ENCODE measurements at places on chromosomes 2 and 18.

DNA sequence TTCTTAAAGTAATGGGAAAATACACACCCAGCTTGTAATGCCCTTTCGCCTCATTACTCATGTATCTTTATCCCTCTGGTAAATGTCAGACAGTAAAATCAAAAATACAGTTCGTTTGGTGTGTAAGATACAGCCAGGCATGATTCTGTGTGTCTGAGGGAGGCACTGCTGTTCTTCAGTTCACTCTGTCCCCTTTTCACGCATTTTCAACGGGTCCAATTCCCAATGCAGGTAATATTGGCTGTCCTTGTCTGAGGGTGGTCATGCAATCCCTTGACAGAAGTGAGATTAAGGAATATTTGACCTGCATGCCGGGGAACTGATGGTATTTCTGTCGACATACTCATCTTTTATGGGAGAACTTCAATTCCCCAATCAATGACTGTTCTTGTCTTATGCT is 587.2 kb upstream of the NXPH2 start:
- DNase-seq, result no peak

DNA sequence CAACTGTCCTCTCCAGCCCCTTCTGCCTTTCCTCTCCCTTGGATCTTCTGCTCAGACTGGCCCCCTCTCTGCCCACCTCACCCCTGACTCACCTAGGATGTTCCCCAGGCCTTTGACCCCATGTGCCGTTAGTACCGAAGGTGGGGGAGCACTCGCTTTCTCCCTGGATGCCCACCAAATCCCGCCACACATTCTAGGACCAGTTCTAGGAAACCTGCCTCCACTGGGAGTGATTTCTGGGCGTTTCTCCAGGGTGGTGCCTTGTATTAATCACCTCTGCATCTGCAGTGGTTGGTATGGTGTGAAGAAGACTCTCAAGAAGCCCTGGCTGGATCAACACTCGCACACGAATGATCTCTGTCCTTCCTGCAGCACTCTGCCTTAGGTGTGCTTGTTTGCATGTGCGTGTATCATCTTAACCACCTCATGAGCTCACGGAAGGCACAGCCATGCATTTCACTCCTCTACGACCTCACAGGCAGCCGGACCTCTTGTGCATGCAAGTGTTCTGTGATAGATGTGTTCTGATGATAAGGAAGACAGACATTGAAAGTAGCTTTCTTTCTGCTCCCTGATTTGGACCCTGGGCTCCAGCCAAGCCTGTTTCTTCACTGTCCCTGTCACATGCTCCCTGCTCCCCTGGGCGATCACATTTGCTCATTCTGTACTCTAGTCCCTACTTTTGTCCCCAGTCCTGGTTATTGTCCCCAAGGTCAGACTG is 69.4 kb downstream of the LIPG start:
- DNase-seq, result no peak

GRCh38 chr2:159160412-159160811 is 126.1 kb downstream of the WDSUB1 start:
- DNase-seq, result no peak

DNA sequence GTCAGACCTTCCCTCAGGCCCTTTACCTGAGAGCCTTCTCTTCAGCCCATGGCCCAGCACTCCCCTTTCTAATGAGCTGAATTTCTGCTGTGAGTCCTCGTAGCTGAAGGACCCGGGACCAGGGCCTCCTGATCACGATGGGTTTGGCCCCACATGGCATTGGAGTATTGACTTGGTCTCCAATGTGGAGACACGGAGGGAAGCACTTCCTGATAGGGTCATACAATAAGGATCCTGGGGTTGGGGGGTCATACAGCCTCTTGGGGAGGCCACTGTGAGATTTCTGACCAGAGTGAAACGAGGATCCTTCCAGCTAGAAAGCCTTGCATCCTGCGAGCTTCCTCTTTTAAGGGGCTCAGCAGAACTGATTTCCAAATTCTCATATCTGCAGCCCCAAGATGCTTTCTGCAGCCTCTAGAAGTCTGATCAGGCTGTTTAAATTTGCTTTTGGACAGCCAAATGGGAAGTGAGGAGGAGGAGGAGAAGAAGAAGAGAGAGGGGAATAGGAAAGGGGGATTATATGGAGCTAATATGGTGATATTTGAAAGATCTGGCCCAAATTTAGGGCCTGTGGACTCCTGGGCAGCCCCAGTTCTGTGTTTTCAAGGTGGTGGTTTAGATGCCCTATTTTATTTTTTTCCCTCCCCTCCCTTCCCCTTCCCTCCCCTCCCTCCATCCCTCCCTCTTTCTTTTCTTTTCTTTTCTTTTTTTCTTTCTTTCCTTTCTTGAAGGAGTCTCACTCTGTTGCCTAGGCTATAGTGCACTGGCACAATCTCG is 38.9 kb downstream of the RHOB start:
- no peak for DNase-seq

DNA sequence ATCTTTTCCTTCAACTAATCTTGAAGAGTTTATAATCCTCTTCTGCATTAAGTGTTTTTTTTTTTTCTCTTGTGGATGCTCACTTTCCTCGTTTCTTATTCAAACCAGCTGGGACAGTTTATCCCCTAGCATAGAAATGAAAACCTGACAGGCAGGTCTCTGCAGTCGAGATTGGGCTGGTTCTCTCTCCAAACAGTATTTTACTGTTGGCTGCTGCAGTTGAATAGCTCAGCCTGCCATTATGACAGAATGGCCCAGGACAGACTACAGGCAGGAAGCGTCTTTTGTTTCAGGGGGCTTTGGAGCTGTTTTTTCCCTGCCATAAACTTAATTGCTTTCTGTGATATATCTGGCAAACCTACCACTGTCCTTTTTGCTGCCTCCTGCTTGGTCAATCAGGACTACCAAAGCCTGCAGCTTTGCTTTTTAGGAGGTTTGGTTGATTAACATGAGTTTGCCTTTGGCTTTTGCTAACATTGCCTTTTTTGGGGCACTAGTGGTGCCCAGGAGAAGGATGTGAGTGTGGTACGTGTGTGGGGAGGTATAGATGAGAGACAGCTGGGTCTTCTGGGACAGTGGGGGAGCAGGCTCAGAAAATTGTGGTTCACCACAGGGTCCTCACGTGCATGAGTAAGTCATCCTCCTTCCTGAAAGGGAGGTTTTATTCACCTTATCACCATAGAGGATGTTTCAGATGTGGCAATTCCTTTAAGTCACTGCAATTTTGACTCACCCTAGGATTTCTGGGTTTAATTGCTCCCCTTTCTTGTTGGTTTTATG is 128.7 kb downstream of the LYPD6B start:
- DNase-seq, result no peak

GRCh38 chr18:13500869-13501542 is 225.4 kb downstream of the FAM210A start:
- no peak for DNase-seq

- DNase-seq, result no peak
Observed at GRCh38 chr2:150379166-150379565, 108.3 kb downstream of the RND3 start.

- DNase-seq, result no peak
Observed at GRCh38 chr2:227106845-227107759, 56.9 kb downstream of the COL4A4 start.

GRCh38 chr2:230968921-230969658 is 26.8 kb upstream of the SPATA3 start:
- DNase-seq, result no peak

- no peak for DNase-seq
Observed at GRCh38 chr2:85718009-85718391, 23.8 kb downstream of the GNLY start.

DNA sequence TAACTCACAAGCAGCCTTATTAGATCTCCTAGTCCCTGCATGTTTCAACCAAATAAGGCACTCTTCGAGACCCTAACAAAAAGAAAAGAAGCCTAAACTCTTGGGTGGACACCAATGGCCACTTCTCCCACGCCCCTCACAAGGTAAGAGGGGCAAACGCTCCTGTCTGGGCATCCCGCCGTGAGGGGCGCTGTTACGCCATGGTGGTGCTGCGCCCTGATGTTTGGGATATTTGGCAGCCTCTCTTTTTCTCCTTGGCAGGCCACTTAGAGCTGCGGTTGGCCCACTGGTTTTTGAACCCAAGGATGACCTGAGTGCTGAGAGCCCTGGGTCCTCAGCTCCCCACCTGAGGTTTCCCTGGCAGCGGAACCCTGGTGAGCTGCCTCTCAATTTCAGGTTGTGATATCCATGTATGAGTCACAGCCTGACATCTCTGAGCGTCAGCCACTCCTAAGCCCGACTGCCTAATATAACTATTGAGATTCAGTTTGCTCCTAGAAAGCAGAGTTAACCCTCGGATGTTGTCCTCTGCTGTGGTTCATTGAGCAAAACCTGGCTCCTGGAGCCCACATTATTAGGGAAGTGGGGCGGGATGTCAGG is 103.3 kb downstream of the COL6A3 start:
- no peak for DNase-seq

GRCh38 chr18:53689886-53690285 is 534.6 kb downstream of the MBD2 start:
- DNase-seq, result no peak

DNA sequence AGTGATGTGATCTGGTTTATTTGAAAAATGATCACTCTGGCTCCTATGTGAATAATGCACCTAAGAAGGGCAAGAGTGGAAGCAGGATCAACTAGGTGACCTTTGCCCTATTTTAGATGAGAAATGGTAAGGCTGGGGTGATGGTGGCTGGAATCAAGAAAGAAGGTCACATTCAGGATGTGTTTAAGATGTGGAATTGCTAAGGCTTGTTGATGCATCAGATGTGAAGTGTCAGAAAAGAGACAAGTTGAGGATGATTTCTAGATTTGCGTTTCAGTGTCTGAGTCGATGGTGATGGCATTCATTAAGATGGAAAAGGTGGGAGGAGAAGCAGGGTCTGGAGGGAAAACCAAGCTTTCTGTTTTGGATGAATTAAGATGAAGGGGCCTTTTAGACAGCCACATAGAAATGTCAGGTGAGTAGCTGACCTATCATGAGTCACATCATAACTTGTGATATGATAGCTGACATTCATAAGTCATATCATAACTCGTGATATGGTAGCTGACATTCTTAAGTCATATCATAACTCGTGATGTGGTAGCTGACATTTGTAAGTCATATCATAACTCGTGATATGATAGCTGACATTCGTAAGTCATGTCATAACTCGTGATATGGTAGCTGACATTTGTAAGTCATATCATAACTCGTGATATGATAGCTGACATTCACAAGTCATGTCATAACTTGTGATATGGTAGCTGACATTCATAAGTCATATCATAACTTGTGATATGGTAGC is 101.2 kb upstream of the SEC11C start:
- no peak for DNase-seq

DNA sequence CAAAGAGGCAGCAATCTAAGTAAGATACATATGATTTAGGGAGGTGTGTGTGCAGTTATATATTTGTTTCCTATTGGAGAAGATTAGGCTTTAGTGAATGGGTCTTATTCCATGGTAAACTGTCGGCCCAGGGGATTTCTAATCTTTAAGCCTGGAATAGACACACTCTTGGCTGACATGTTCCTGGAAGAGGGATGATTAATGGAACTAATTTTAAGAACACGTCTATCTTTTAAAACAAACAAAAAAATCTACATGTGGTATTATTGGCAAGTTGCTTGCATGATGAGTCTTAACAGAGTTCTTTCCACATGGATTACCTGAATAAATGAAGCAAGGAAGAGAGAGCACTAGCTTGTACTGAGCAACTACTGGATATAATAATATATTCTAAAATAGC is 114.2 kb upstream of the NT5C1B start:
- DNase-seq, result no peak

DNA sequence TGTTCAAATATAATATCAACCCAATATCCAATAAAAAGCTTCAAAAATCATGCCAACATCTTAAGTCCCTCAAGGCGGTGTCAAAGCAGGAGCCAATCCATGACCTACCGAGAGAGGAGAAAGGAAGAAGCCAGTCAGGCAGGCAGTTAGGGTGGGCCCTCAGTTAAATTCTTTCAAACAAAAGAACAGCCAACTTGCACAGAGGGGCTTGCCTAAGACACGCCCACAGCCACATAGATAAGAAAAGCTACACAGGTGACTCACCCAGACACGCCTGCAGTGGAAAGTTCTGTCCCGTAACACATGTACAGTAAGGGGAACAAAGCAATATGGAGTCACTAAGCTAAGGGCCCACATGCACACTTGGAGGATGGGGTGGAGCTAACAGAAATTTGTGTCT is 61.3 kb downstream of the SP110 start:
- no peak for DNase-seq

GRCh38 chr2:68853915-68854314 is 17.3 kb downstream of the BMP10 start:
- DNase-seq, result no peak
